EL (cell line): ENCODE measurements at places on chromosomes 11 and 22.

GRCh38 chr11:6586434-6587359 is 16.7 kb downstream of the RRP8 start:
- DNase-seq = no peak

DNA sequence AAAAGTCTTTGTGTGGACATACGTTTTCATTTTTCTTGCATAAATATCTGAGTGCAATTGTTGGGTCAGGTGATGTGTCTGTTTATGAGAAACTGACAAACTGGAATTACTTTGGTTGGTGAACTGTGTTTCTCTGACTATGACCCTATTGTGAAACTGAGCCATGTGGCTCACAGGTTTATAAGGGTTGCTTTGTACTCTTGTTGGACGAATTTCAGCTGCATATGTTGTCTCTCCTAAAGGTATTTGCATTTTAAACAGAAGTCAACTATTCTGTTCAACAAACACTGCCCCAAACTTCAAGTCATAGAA is 34.4 kb upstream of the RASD2 start:
- no peak for DNase-seq

- DNase-seq = no peak
These were observed 3.8 kb downstream of the CHRNA10 start for GRCh38 chr11:3667149-3668035.

GRCh38 chr22:46968848-46969247 is 206.4 kb downstream of the TBC1D22A start:
- DNase-seq = no peak

- DNase-seq = peak; percentile 89
These were observed 4.2 kb upstream of the LIF start for GRCh38 chr22:30250661-30251267.

DNA sequence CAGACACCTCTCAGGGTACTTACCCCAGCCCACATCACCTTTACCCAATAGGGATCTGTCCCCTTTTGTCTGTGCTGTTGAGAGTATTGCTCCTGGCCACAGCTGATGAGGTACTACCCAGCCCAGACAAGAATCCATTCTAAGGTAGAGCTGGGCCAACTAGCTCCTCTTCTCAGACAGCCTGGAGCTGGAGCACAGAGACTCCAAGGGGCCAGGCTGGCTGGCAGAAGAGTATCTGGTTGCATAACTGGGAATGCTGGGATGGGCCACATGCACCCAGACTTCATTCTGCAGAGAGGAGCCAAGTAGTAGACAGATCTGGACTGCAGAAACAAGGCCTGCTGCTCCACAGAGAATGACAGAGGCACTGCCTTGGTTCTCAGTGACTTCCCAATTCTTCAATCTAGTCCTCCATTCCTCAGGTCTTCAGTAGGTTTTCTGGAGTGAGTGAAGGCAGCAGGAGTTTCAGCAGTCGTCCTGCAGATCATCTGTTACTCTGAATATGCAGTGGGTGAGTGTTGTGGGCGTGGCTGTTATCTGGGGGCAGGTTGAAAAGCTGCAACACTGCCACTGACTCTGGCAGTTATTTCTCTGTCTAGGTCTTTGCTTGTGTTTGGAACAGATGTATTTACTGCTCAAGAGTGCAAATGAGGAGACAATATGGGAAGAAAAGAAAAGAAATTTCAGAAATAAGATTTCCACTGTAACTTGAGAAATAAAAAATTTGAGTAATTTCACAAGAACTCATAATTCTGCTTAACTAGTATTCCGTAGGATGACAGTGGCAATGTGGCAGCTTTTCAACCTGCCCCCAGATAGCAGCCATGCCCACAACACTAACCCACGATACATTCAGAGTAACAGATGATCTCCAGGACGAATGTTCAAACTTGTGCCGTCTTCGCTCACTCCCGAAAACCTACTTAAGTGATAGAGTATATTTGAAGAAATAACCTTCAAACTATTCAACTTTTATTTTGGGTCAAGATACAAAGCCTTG is 34.9 kb downstream of the MAPK1 start:
- DNase-seq = peak; percentile 11

- DNase-seq = peak; percentile 1
These were observed 787.1 kb upstream of the API5 start for GRCh38 chr11:42524534-42525227.

- no peak for DNase-seq
These were observed 12.8 kb downstream of the SCYL1 start for GRCh38 chr11:65537620-65538231.

DNA sequence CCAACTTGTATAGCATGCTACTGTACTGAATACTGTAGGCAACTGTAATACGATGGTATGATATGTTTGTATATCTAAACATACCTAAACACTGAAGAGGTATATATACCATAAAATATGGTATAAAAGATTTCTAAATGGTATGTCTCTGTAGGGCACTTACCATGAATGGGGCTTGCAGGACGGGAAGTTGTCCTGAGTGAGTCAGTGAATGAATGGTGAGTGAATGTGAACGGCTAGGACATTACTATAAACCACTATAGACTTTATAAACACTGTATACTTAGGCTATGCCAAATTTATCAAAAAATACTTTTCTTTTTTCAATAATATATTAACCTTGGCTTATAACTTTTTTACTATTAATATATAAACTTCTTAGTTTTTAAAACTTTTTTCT is 66.8 kb downstream of the ZC3H12C start:
- peak; percentile 33 for DNase-seq

DNA sequence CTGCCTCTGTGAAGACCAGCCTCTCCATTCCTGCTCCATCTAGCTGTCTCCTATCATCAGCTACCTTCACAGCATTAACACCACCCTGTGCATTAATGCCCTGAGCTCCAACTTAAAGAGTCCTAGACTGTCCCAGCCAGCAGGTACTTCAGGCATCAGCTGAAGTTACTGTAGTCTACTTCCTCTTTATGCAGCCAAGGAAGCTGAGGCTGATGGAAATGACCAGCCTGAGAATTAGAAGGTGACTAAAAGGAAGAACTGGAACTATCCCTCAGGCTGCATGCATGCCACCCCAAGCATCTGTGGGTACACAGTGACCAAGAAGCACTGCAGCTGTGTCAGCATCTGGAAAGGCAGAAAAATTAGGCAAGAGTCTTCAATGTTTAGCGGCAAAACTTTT is 28.2 kb downstream of the MS4A10 start:
- DNase-seq = no peak

GRCh38 chr11:63603180-63603518 is 11.1 kb downstream of the PLAAT3 start:
- no peak for DNase-seq

DNA sequence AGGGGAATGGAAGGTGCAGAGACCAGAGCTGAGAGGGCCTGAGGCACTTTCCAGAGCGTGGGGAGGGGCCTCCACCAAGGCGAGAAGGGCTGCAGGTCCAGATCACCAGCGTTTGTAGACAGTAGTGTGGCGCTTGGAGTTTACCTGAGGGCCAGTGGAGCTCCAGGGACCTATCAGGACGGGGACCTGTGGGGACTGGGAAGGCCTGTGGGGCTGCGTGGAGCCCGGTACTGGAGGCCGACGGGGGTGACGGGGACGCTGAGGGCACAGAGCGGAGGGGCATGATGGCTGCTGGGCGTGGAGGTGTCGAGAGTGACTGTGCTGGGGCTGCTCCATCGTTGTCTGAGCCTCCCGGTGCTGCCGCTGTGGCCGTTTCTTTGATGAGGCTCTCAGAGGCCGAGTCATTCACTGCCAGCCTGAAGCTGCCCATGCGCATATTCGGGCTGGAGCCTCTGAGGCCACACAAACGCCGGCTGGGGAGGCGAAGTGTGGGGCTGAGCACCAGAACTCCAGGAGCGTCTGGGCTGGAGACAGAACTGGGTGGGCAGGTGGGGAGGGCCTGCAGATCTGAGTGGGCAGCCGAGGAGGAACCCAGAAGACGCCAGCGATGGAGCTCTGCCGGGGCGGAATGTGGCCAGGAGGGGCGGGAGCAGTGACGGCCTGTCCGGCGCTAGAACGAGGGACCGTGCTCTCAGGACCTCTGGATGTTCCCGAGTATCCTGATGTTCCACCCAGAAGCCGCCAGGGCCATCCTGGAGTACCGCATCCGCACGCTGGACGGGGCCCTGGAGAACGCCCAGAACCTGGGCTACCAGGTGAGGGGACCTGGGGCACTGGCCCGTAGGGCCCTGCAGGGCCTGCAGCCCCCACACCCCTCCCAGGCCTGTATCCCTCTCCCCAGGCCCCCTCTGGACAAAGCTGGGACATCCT is 2.6 kb downstream of the PGGHG start:
- DNase-seq = no peak

GRCh38 chr11:106278391-106278790 is 200.9 kb downstream of the AASDHPPT start:
- no peak for DNase-seq

DNA sequence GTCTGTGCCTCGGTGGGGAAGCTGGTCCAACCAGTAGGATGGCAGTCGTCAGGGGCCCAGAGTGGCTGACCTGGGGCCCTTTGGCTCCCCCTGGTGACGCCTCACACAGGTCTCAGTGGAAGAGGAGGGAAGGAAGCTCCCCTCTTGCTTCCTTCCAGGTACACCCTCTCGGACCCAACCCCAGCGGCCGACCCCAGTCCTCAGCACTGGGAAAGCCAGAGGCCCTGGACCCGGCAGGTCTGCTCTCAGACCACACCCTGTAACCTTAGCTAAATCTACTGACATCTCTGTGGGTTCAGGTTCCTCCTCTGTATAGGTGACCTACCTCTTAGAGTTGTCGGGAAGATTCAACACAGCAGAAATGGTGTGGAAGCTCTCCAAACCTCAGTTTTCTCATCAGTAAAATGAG is 3.4 kb upstream of the SCUBE1 start:
- DNase-seq = peak; percentile 33

DNA sequence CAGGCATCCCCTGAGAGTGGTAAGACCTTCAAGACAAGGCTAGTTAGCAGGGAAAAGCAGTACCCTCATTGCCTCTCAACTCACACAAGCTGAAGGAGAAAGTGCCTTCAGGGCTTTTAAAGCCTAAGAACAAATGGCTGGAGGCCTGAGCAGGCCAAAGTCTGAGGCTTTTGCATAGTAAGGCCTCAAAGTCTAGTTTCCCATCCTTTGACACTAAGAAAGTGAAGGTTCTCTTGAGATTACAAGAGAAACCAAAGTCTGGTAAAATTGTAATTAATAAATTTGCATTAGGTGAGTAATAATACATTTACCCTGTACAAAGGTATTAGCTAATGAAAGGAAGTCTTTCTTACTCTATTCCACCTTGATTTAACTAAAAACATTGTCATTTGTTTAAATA is 47.0 kb upstream of the CCDC89 start:
- no peak for DNase-seq

DNA sequence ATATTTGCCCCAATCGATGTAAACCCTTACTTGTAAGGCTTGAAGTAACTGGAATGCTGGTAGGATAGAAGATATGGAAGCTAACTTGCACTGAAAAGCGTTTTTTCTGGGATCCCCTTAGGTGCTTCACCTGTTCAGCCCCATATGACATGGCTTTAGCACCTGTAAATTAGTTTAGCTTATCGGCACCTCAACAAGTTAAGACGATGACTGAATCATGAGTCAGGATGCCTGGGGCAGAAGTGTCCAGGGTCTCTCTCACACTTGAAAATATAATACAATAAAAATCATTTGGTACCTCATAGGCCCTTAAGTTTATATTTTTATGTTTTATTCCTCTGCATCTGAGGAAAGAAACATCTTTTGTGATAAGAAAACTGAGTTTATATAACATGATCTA is 409.2 kb upstream of the LRRC4C start:
- DNase-seq = no peak

DNA sequence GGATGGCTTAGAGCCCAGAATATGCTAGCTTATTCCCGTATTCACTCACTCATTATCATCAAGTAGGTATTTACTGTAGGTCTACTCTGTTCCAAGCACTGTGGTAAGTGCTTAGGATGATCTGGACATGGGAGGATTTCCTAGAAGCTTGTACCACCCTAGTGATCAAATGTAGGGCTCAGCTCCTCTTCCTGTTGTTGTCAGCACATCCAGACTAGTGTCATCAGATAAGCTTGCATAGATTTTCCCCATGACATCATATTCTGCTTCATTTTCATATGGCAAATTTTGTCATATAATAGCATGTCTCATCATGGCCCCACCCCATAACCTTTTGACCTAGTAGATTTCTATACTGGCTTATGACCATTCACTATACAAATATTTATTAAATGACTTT is 19.3 kb upstream of the NUCB2 start:
- DNase-seq = peak; percentile 63

DNA sequence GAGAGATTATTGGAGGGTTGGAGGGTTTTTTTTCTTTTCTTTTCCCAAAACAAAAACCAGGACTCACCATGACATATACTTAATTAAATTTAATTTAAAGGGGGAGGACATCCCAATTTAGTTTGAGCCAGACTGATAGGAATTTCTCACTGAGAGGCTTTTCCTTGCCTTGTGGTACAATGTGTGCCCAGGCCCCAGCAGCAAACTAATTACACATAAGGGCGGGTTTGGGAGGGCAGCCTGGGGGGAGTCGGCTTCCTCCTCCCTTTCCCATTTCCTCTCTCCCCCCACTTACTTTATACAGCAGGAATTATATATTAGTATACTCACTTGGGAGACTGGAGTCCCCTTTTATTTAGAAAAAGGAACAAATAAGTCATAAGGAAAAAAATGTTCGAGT is 2.9 kb downstream of the TEAD1 start:
- peak; percentile 67 for DNase-seq

- no peak for DNase-seq
These were observed 109.4 kb downstream of the MICAL2 start for GRCh38 chr11:12219757-12220156.
